Left lung (tissue), 14 donors: ENCODE measurements at places on chromosomes 7 and 10. TPM values are rescaled to one million over a fixed set of nuclear protein-coding genes. Genes with fewer than 3 reads are reported as not detected.

The NUP42 gene
- 82.4 TPM for polyA plus RNA-seq

The PRF1 gene
- 3.4 TPM for polyA plus RNA-seq

The C7orf33 gene
- polyA plus RNA-seq = not detected

The SEPTIN14 gene
- 0.56 TPM for polyA plus RNA-seq

The CPA1 gene
- 0.63 TPM for polyA plus RNA-seq

DNA sequence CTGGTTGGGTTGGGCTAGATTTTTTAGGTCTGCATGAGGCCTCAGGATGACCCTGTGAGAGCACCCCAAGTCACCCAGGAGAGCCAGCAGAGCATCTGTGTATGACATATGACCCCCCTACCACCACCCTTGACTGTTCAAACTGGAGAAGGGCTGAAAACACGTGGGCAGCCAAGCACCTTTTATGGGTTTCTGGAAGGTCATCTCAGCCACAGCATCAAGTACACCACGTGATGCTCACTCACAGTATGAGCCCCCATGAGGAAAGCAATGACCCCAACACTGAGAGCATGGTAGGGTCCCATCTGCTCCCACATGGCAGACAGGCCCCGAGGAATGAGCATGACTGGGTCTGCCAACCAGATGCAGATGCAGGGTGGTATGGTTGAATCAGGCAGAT is 149.4 kb upstream of the GDF10 start:
- no peak for DNase-seq

DNA sequence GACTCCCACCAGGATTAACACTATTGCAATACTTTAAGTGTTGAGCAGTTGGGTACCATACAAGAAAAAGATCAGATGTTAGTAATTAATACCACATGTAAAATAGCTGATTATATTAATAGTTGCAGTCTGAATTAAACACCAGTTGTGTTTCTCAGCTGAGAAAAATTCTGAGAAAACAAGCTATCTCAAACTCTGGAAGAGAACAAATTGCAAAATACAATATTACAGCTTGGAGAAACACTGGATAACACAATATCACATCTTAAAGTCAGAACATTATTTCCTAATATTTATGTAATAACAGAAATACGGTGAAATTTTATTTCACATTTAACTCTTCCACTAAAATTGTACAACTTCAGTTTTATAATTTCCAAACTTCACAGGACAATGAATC is 9.2 kb downstream of the SNX13 start:
- no peak for DNase-seq

GRCh38 chr10:97479939-97480338 is 18.3 kb downstream of the MMS19 start:
- no peak for DNase-seq

DNA sequence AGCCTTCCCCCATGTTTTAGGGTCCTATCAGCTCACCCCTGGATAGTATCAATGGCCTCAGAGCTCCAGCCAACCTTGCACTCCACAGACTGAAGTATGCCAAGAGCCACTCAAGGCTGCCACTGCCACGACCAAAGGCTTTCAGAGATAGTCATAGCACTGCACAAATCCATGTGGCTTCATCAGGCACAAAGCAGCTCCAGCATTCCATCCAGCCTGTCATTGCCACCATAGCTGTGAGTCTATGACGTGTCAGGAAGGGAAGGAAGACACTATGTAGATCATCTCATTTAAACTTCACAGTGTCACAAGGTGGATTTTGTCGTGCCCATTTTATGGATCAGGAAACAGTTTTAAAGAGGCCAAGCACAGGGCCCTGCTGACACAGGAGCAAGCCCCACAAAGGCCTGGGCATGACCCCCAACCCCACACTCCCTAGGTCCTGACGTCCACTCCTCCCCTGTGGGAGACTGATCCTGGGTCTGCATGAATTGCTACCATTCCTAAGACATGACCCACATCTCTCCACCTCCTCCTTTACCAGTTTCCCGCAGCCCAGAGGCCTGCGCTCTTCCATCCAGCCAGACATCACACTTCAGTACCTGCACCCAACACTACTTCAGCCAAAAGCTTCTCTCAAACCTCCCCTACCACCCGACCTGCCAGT is 119.4 kb downstream of the DIP2C start:
- no peak for DNase-seq

DNA sequence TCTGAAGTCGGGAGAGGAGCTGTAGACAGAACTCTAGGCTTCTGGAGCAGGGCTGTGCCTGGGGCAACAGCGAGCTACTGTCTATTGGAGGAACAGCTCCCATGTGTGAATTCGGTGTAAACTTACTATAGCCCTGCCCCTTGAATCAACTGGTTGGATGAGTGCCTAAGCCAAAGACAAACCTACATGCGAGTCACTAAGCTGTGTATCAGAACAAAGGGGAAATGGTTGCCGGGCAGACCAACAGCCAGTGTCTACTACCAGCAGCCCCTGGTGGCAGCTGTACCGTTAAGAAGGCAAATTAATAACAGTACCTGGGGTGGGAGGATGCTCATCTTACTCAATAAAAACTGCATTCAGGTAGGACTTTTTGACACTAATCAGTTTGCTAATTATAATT is 343.6 kb downstream of the ACTR3B start:
- DNase-seq = no peak

- no peak for DNase-seq
Measured at GRCh38 chr10:101841826-101842225, 1.8 kb downstream of the KCNIP2 start.

DNA sequence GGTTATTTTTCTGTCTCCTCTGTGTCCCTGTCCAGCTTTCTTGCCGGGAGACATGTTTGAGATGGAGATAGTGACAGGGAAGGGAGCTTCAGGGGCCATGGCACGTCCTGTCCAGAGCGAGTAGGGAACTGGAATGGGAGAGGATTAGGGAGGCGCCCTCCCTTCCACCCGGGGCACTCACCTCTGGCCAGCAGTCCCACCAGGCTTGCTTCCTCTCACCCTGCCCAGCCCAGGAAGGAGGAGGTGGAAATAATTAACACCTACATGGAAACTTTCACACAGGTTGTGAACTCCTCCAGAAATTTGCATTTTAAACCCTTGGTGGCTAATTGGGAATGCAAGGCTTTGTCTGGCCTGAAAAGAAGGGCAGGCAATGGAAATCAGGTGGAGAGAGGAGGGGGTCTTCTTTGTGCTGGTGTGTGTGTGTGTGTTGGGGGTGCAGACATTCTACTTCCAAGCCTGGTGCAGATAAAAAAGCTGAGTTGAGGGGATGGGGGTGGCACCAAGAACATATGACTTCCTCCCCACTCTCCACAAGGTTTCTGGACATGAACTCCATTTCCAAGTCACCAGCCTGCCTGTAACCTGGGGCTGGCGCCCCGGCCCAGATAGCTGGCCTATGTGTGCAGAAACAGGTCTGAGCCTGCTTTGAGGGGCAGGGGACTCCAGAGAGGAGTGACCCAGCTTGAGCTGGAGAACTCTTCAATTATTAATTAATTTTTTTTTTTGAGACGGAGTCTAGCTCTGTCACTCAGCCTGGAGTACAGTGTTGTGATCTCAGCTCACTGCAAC is 199.4 kb downstream of the CYP26A1 start:
- DNase-seq = no peak

- DNase-seq = no peak
Measured at GRCh38 chr10:74394416-74394969, 243.5 kb downstream of the ADK start.

DNA sequence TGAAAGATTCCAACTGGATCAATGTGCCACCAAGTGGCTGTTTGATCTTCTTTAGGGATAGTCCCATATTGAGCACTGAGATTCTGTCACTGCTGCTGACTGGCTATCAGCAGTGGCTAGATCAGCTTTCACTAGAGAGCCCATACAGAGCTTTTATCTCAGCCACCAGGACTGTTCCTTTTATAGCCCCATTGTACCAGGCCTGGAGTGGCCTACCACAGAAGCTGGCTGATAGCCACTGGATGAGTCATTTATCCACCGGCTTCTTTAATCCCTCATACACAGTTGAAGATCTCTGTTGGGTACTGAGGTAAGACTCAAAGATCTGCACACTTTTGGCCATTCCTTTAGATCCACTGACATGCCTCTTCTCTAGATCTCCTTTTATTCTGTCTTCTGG is 1101.1 kb downstream of the SORCS3 start:
- DNase-seq = no peak

DNA sequence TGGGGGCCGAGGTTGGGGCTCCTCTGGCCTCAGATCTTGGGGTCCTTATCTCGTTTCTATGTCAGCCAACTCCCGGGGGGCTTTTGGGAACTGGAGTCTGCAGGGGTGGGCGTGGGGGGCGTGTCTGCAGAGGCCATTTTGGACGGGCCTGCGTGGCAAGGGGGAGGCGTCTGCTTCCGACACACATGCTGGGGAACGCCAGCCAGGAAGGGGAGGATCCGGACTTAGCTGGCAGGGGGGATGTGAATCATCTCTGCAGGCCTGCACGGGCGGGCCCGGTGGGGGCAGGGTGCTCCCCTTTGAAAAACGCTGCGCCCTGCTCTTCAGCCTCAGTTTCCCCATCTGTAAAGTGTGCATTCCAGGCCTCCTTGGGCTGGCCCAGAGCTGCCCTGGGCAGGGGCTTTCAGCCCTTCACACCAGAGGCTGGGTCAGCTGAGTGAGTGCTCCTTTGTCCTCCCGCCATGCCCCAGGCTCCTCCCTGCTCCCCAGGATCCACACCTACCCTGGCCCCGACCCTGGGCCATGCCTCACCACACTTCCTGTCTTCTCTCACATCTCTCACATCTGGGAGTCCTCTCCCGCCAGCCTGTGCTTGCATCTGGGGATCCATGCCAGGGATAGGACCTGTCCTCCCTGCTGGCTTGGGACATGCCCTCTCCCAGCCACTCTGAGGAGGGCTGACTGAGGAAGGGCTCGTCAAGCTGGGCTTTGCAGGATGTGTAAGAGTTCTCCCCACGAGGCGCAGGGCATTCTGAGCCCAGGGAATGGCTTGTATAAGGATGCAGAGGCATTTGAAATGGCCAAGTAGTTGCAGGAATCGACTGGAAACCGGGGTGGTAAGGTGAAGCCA is 172.6 kb upstream of the TNRC18 start:
- peak; percentile 92 for DNase-seq

GRCh38 chr7:25777969-25778708 is 373.9 kb upstream of the NFE2L3 start:
- DNase-seq = no peak

DNA sequence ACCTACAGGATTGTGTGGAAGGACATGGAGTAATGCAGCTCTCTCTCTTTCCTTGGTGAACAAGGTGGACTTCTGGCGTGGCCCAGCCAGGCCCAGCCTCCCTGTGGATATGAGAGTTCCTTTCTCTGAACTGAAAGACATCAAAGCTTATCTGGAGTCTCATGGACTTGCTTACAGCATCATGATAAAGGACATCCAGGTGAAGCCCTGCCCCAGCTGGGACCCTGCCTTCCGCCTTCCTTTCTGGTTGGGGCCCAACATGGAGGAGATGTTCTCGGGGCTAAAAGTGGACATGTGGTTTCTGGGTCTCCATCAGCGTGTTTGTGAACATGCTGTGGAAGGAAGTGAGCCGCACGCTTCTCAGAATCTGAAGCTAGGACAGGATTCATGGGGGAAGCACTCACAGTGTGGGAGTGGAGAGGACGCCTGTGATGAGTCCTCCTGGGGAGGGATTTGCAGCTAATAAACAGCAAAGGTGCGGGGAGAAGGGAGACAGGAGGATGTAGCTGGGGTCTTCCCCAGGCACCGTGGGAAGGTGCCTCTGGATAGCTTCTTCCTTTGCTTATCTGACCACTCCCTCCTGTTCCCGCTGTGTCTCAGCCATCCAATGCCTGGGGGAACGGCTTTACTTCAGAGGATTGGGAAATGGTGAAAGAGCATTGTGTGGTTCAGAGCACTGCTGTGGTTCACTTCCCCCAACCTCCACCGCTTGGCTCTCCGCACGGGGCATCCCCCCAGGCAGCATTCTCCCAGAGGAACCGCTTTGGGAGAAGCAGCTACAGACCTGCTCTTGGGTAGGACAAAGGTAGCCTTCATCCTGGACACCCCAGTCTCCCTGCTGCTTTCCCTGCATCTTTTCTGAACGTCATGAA is 5.5 kb downstream of the CPA5 start:
- peak; percentile 29 for DNase-seq

DNA sequence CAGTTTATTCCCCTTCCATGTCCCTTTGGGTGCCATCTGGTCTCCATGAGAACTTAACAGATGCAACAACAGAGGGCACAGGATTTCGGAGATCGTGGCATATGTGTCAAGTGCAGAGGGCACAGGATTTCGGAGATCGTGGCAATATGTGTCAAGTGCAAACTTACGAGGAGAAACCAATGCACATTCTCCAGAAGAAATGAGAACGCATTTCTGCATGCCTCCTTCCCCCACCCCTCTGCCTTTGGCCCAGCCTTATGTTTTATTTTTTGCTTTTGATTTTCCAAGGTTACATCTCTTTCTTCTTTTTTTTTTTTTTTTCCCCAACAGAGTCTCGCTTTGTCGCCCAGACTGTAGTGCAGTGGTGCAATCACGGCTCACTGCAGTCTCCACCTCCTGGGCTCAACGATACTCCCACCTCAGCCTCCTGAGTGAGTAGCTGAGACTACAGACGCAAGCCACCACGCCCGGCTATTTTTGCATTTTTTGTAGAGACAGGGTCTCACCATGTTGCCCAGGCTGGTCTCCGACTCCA is 586 bp upstream of the ANKRD26 start:
- no peak for DNase-seq

GRCh38 chr7:11447106-11447505 is 384.9 kb downstream of the THSD7A start:
- DNase-seq = no peak

- no peak for DNase-seq
Measured at GRCh38 chr10:126126866-126127265, 230.5 kb downstream of the FANK1 start.

GRCh38 chr7:340200-340937 is 50.4 kb downstream of the FOXL3 start:
- DNase-seq = no peak

DNA sequence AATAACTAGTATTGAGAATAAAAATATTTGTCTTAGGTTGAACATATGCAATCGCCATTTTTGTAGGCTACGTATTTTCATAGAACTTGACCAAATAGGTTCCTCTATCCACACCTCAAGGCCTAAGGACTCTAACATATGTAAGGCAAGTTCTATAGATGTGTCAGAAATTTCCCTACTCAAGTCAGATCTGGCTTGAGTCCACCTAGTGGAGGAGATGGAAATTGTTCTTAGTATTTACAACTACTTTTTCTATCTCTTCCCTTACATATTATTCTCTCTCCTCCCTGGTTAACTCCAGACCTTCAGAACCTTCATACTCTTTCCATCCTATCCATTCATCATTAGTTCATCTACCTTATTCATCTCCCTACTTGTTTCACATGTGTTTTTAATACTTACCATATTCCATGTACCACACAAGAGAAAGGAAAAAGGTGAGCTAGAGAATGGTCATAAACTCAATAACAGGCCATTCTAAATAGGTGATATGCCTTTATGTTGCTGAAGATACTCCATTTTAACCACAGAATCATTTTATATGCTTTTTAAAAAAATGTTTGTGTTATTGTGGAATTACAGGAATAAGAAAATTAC is 174.5 kb upstream of the HDAC9 start:
- DNase-seq = no peak
